ENCODE measurements at places on chromosomes 16 and 17. TPM values are rescaled to one million over a fixed set of nuclear protein-coding genes. Genes with fewer than 3 reads are reported as not detected.

- peak; percentile 53 for DNase-seq
Observed at GRCh38 chr17:63881935-63882601, at the start of gene GH2. Gene GH2 (minus strand): TSS chr17:63881944. CDS start chr17:63881801, 143 bp downstream.

GRCh38 chr17:39223907-39224777, 1.6 kb downstream of the STAC2 start:
- DNase-seq = no peak

Gene CCL13
- 1.7 TPM for total RNA-seq

Gene TBC1D3I
- not detected for total RNA-seq

DNA sequence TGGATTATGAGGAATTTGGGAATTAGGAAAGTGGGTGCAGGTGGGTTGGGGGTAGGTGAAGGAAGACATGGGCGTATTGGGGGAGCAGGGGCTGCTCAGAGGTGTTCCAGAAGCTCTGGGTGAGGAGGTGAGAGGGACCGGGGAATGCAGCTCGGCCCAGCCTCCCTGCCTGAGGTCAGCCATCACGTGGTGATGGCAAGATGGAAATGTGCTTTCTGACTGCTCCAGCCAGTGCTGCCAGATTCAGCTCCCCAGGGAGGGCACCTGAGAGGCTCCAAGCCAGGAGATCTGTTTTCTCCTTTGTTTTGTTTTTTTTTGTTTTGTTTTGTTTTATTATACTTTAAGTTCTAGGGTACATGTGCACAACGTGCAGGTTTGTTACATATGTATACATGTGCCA, 35.2 kb upstream of the STH start:
- no peak for DNase-seq

GRCh38 chr17:58338841-58339754, 10.5 kb upstream of the TSPOAP1 start:
- DNase-seq = no peak

DNA sequence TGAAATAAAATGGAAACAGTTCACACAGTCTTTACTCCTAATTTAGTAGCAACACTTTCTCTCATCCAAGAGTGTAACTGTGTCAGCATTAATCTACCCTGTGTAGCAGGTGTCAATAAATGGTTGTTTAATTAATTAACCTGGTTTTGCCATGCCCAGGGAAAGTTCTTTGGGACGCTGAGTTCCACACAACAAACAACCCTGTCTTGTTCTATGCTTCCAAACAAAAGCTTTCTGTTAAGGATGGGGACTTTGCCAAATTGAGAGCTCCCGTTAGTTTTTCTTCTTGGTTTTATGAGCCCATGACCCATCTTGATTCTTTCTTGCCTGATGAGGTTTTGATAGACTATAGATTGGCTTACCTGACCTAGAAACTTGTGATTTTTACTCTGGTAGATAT, 530.1 kb downstream of the KCNJ2 start:
- DNase-seq = no peak

- DNase-seq = peak; percentile 14
Observed at GRCh38 chr16:57380671-57381462, 8.6 kb downstream of the CX3CL1 start.

Data from thyroid gland (tissue), 4 donors.